ENCODE measurements at places on chromosomes 13 and 19. TPM values are rescaled to one million over a fixed set of nuclear protein-coding genes. Genes with fewer than 3 reads are reported as not detected.
A peak's percentile ranks its signal among the peaks of the same experiment; 100 is the strongest.

APOC1 gene
- 412 TPM for total RNA-seq

POSTN gene
- 0.31 TPM for total RNA-seq

MCF2L gene
- total RNA-seq: 4.7 TPM

CTU1 gene
- total RNA-seq: 10.1 TPM

IQCN gene
- total RNA-seq: 0.37 TPM

TTC9B gene
- not detected for total RNA-seq

ZSWIM4 gene
- 5.2 TPM for total RNA-seq

DNA sequence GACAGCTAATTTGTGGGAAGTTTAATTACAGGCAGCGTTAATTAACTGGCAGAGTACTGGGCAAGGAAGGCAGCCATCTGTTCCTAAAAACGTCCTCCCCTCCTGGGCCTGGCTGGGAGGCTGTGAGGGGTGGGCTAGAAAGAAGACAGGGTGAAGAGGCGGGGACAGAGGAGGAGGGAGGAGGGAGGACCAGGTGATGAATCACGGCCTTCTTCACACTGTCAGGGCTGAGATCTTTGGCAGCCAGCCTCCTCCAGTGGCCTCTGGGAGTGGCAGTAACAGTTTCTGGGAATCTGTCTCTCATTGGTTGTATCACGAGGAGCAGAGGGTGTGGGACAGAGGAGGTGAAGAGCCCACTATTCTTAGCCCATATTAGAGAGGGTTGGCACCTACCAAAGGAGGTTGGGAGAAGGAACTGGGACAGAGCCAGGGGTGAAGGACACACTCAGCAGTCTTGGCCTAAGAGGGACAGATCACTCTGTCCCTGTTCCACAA is 9.6 kb upstream of the ZNRF4 start:
- DNase-seq: peak; percentile 39

GRCh38 chr19:2423915-2424685 is 3.3 kb downstream of the TIMM13 start:
- no peak for DNase-seq

DNA sequence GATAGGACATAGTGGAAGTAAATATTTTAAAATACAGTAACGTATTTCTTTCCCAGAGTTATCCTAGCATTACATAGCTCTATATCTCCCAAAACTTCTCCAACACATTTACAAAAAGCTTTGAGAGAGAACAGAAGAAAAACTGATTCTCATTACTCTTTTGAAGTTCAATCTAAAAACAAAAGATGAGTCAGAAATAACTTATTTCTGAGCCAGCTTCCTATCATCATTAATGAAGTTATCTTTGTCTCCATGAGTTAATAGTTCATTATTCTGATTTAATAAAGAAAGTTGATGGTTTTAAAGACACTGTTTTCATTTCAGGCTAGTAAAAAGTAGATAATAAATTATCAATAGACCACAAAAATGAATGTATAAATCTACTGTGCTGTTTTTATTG is 446.7 kb upstream of the SPRY2 start:
- DNase-seq: no peak

DNA sequence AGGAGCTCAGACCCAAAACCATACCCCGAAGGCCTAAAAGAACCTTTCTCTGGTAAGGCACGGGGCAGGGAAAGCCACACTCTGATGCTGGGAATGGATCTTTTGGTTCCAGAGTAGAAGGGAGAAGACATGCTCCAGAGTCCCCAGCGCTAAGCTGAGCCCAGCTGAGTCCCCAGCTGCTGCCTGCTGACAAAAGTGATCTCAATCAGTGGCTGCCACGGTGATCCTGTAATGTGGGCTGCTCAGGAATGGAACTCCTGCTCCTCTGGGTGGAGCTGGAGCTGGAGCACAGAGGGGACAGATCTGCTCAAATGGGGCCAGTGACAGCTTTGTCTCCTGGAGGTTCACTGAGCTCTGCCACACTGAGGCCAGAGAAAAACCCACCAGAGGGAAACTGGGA is 70.5 kb downstream of the MLLT1 start:
- no peak for DNase-seq

GRCh38 chr13:99085808-99086266 is 108.0 kb upstream of the DOCK9 start:
- no peak for DNase-seq

- DNase-seq: no peak
Measured at GRCh38 chr19:45158503-45159209, 2.1 kb downstream of the NKPD1 start.

DNA sequence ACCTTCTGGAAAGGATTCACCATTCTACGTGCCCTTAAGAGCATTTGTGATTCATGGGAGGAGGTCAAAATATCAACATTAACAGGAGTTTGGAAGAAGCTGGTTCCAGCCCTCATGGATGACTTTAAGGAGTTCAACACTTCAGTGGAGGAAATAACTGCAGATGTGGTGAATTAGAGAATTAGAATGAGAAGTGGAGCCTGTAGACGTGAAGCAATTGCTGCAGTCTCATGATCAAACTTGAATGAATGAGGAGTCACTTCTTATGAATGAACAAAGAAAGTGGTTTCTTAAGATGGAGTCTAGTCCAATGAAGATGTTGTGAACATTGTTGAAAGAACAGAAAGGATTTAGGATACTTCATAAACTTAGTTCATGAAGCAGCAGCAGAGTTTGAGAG is 129.1 kb downstream of the TNFRSF19 start:
- DNase-seq: no peak

GRCh38 chr19:7705387-7706187 is 3.7 kb upstream of the FCER2 start:
- no peak for DNase-seq

DNA sequence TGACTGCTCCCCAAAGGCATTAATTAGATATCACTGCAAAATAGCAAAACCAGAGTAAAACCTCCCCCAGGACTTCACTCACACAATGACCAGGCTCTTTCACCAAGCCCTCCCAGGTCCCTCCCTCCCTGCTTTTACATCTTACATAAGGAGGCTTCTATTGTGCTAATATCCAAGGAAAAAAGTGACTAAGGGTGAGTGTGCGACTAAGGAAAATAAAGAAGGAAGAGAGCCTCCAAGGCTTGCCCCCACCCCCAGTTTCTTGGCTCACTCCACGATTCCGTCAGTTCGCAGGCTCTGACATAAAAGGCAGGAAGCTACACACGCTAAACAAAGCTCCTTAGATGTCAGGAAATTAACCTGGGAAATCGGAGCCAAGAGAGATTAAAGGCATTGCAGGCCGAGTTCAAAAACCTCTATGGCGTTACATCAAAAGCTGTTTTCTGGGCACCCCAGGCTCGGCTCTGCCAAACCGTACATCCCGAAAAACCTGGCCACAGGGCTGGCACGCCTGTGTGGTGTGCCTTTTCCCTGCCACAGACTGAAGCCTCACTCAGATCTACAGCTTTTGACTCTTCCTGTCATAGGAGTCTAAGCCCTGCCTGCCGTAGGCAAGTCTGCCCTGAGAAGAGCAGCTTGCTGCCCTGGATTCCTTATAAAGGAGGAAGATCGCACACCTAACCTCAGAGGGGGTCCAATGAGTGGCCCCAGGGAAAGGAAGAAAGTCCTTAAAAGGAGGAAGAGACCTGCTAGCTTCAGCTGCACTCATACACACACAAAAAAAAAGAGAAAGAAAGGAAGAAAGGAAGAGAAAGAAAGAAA is 67.0 kb upstream of the SERP2 start:
- DNase-seq: no peak

- DNase-seq: no peak
Measured at GRCh38 chr19:35267353-35267817, 1.4 kb upstream of the USF2 start.

DNA sequence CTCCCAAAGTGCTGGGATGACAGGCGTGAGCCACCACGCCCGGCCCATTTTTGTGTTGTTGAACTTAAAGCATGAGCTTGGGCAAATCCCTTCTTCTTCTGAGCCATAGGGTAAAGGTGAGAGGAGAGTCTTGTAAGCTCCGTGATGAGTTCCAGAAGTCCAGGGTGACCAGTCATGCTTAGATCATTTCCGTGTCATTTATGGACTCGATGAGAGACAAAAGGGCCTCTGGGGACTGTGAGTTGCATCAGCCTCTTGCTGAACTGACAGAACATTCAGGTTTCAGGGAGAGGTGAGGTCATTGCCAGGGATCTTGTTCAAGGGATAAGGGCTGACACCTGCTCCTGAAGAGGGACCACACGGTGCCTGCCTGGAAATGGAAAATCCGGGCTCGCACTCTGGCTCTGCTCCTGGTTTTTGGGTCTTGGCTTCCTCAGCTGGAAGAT is 53.6 kb downstream of the GADD45B start:
- DNase-seq: no peak

- DNase-seq: peak; percentile 78
Measured at GRCh38 chr13:48251611-48252081, 18.6 kb downstream of the ITM2B start.
